HCT116 (cell line): ENCODE measurements at places on chromosomes 6 and 20.

- no peak for DNase-seq
Measured at GRCh38 chr20:45890077-45890984, 677 bp downstream of the NEURL2 start.

- no peak for DNase-seq
Measured at GRCh38 chr20:44637522-44638372, 13.8 kb downstream of the ADA start.

DNA sequence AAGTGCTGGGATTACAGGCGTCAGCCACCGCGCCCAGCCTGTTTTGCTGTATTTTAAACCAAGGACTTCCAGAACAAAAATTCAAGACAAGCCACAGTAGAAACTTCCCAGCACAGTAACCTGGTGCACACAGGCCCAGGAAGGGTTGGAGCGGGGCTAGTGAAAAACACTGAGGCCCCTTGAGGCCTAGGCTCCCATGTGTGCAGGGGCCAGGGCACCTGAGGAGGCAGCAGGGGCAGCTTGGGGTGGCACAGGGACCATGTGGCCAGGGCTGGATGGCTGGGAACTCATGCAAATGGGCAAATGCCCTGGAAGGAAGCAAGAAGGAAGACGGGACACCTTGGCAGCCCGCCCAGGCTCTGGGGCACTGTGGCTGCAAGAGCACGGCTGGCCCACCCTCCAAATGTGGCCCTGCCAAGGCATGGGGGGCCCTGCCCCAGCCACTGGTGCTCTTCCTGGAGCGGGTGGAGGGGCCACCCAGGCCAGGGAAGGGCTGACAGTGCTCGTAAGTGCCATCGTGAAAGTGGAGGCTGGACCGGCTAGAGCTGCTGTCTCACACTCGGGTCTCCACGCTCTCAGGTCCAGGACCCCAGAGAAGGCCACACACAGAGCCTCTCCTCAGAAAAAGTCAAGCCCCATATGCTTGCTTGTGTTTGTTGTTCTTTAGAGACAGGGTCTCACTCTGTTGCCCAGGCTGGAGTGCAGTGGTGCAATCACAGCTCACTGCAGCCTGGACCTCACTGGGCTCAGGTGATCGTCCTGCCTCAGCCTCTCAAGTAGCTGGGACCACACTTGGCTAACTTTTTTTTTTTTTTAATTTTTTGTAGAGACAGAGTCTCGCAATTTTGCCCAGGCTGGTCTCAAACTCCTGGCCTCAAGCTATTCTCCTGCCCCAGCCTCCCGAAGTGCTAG is 10.3 kb downstream of the SLC2A4RG start:
- no peak for DNase-seq

GRCh38 chr6:168950858-168951214 is 302.8 kb downstream of the THBS2 start:
- no peak for DNase-seq

DNA sequence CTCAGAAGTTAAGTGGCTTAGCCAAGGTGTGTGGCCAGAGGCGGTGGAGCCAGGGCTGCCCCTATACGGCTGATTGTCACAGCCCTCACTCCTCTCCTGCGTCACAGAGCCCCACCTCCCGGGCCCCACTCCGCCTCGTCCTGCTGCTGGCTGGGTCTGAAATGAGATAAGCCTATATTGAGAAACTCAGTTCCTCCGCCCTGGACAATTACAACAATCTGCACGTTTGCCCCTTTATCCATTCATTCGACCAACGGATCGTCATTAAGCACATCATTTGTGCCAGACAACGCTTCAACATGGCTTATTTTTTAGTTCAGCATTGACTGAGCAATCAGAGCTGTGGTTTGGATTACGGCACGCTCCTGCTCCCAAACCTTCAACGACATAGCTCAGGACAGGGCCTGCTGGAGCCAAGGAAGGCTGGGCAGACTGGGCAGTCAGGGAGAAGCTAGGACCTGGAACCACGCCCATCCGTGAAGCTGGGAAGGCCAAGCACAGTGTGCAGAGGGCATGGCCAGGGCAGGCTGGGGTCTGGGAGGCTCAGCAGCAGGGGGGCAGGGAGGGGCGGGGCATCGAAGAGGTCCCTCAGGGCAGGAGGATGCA is 16.6 kb upstream of the EZR start:
- DNase-seq = no peak

DNA sequence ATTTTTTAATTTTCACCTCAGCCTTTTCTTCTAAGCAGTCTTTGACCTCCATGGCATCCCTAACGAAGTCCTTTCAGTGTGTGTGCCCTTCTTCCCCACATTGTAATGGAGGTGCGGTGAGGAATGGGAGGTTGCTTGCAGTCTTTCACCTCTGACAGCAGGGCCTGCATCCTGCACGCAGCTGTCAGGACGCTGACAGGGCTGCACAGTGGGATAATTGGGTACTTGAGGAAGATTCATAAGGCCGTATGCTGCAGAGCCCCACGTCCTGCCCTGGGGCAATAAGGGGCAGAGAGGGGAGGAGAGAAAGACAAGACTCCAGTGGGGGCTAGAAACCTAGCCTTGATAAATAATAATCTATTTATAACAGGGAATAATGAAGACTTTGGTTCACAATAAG is 184.7 kb downstream of the SAMD5 start:
- DNase-seq = no peak

DNA sequence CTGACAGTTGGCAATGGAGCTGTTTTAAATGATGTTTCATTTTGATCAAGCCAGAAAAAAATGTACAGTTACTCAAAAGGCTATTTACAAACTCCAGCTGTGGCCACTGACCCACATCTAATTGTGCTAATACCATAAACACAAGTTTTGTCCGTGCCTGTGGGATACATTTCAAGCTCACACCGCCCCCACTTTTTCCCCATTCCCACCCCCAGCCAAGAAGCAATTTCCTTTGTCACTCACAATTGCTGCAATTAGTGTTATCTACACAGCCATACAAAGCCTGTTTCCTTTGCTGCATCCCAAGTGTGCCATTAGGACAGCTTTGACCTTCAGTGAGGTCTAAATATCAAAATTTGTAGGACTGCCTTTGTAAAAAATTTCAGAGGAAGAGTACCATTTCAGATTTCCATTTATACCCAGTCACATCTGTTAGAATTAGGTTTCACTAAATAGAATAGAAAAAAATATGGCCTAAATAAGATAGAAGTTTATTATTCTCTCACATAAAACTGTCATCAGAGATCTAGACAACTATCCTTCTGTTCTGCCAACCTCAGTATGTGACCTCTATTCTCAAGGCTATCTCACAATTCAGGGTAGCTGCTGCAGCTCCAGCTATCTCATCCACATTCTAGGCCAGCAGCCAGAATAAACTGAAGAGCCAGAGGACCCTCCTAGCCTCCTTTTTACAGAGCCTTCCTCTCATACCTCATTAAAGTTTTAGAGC is 202.6 kb downstream of the NFATC2 start:
- DNase-seq = no peak

DNA sequence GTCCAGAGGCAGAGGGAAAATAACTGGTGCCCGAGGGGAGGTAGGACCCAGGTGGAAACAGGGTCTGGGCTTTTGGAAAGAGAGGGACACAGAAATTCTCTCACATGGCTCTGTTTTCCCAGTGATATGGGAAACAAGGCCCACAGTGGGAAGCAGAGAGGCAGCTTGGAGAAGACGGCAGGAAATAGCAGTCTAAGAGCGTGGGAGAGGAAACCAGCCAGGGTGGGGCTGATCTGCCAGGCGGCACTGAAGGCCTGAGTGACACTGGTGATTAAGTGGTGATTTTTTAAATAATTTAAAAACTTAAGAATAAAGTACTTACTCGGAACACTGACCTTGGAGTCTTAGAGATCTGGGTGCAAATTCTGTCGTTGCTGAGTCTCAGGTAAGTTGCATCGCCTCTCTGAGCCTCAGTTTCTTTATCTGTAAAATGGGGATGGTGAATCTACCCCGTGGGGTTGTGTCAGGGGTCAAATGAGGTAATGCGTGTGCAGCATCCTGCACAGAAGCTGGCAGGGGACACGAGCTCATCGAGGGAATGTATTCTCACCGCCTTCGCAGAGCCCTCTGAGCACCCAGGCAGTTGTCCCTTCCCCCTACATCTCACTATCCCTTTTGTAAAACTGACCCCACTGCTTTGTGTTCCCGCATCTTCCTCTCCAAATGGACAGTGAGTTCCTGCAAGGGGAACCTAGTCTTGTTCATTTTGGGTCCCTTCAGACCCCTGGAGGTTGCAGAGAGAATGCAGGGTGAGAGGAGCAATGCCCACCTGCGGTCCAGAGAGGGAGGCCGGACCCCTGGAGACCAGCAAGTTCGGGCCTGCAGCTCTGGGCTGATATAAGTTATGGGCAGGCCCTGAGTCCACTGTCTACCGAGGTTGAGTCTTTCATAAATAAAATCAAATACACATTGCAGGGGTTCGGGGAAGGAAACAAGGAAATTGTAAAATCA is 228.6 kb upstream of the PMEPA1 start:
- no peak for DNase-seq

GRCh38 chr20:58514321-58515232 is 622 bp downstream of the APCDD1L start:
- no peak for DNase-seq

DNA sequence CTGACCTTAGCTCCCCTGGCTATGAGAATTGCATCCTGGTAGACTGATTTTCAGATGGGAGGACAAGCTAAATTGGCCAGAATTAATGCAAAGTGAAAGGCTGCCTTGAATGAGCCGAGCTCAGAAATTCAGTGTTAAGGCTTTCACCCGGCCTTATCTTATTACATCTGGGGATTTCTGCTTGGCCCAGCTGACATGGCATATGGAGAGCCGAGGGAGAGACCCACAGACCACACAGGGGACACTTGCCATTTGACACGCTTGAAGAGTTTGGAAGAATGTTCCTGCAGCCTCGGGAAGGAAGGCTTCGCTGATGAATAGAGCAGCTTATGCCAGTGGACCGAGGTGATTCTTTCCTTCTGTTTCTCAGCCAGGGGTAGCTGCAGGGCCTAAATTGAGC is 9.0 kb downstream of the MOCS3 start:
- no peak for DNase-seq

GRCh38 chr6:135814043-135814442 is 37.5 kb upstream of the PDE7B start:
- DNase-seq = no peak

DNA sequence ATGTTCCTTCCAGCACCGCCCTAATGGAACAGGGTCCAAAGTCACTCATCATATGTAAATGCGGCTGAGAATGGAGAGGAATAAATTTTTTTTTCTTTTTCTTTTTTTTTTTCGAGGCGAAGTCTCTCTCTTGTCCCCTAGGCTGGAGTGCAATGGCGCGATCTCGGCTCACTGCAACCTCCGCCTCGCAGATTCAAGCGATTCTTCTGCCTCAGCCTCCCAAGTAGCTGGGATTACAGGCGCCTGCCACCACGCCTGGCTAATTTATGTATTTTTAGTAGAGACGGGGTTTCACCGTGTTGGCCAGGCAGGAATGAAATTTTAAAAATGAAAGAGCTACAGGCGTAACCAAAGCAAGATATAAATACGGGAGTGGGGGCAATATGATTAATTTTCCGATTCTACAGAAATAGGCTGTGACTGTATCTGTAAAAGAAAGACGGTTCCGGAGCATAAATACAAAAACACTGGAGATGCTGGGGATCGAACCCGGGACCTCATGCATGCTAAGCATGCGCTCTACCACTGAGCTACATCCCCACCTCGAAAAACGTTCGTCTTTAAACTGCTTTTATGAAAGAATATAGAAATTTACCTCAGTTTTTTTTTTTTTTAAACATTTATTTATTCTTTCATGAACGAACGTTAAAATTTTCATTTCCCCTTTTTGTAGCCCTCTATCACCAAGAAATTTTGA is 132.2 kb downstream of the GPX5 start:
- DNase-seq = peak; percentile 47

- no peak for DNase-seq
Measured at GRCh38 chr6:26411751-26412150, 9.7 kb downstream of the BTN3A1 start.

DNA sequence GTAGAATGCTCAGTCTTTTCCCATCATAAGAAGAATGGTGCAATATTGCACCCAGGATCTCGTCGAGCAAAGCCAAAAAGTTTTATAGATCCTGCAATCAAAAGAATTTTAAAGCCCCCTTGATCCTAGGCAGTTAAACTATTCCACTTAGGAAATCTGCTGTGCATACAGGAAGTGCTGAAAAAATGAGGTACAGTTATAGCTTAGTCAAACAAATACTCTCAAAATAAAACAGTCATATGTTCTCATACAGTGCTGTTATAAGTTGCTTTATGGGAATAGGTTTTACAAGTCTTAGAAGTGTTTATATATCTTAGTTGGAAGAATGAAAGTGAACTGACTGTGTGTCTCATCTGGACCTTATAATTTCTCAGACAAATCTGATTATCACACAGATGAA is 232.6 kb upstream of the RAB32 start:
- no peak for DNase-seq

GRCh38 chr6:116144605-116145004 is 18.7 kb upstream of the COL10A1 start:
- no peak for DNase-seq

DNA sequence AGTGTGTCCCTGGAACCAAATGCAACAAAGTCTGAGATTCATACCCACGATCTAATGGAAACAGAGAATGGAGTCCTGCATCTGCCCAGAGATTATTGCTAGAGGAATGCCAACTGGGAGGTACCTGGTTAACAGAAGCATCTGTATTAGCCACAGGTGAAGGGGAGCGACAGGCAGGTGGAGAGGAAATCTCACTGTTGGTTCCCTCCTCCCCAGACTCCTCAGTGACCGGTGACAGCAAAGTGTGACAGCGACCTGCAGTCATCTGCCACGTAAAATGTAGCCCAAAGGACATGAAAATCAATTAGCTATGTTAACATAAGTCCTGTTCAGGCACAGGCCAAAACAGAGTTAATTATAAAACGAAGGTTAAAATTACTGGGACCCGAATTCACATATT is 336.6 kb downstream of the SYNE1 start:
- no peak for DNase-seq

- DNase-seq = no peak
Measured at GRCh38 chr6:37826188-37826587, 6.7 kb downstream of the ZFAND3 start.
